ENCODE measurements at places on chromosomes 16 and 17.

DNA sequence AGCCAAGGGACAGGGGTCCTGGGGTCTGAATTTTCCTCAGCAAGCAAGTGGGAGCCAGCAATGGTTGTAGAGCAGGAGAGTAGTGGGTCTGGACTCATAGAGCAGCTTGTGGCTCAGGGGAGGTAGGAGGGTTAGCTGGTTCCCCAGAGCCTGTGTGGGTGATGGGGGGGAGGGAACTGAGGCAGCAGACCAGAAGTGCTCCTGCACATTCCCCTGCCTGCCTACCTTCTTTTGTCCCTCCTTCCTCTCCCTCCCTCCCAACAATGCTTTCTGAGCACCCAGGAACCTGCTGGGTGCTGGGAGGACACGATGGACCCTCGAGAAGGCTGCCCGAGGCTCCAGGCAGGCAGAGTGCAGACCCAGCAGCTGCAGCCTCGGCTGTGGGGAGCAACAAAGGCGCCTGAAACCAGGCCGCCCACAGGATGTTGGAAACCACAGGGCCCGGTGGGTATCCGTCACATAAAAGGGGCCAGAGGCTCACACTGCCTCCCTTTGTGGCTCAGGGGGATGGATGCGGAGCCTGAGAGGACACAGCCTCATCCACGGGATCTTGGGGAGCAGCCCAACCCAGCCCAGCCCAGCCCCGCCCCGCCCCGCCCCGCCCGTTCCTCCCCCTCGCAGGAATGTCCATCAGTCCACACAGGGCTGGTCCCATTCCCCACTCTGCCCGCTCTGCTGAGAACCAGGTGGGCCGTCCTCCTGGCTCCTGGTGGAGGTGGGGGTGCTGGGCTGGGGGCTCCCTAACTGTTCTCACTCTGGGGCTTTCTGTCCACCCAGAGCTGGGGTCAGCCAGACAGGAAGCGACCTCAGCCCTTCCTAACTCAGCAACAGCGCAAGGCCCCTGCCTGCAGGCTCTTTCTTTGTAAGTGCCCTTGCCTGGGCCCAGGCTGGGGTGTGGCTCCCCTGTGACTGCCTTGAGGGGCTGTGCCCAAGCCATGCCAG is 1.7 kb upstream of the NLRC3 start:
- no peak for DNase-seq

- no peak for DNase-seq
These were observed 27.6 kb upstream of the KPNB1 start for GRCh38 chr17:47622180-47622549.

GRCh38 chr17:78133971-78134898 is 3.7 kb downstream of the TMC8 start:
- DNase-seq, result peak; percentile 74

DNA sequence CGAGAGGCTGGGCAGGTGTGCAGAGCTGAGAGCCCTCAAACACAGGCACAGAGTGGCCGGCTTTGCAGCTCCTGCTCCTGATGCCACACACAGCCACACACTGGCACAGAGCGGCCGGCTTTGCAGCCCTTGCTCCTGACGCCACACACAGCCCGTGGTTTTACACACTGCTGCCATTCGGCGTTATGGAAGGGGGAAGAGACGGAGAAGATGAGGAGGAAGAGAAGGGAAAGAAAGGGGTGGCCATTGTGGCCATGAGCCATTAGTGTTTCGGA is 26.8 kb downstream of the WSCD1 start:
- no peak for DNase-seq

DNA sequence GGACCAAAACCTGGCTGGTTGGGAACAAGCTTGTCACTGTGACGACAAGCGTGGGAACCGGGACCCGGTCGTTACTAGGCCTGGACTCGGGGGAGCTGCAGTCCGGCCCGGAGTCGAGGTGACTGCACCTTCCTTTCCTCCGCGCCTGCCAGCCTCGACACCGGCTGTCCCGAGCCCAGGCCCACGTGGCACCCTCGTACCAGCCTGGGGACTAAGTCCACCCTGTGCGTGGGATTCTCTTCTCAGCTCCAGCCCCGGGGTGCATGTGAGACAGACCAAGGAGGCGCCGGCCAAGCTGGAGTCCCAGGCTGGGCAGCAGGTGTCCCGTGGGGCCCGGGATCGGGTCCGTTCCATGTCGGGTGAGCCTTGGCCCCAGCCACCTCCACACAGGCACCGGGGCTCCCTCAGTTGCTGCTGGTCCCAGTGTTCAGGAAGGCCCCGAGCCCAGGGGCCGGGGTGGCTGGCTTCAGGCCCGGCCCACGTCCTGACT is 31.6 kb downstream of the TSC2 start:
- DNase-seq, result no peak

DNA sequence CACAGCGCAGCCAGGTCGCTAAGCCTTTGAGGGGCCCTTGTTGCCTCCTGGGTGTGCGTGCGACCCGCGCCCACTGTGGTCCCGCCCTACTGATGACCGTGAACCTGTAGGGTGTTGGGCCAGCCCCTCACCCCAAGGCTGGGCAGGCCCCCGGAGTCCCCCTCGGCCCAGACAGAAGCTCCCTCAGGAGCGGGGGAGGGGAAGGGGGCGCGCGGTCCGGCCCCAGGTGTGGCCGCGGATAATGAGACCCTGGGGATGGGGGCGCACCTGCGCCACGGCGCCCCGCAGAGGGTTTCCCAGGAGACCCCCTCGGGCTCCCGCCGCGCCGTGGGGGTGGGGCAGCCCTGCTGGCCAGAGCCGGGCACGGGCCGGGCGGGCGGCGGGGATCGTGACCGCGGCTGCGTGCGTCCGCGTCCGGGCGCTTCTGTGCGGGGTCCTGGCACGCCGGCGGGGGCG is 358 bp upstream of the ARHGDIG start:
- DNase-seq, result peak; percentile 29

GRCh38 chr16:64858076-64858475 is 263.8 kb downstream of the CDH11 start:
- no peak for DNase-seq

GRCh38 chr17:44807817-44808155 is 22.3 kb downstream of the GJC1 start:
- no peak for DNase-seq

DNA sequence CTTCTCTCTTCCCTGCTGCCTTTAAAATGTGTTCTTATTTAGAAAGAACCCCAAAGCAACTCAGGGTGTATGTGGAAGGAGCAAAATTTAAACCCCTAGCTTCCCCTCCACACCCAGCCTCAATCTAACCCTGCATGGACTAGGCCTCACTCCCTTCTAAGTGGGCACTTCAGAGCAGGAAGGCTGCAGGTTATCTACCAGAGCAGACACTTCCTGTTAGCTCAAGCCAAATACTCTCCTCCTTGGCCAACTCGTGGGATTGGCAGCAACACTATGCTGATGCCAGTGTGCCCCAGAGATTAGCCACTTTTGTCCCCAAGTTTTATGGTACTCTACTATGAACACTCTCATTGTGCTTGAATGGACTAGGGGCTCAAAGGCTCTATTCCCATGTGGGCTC is 35.6 kb downstream of the CCDC42 start:
- no peak for DNase-seq

DNA sequence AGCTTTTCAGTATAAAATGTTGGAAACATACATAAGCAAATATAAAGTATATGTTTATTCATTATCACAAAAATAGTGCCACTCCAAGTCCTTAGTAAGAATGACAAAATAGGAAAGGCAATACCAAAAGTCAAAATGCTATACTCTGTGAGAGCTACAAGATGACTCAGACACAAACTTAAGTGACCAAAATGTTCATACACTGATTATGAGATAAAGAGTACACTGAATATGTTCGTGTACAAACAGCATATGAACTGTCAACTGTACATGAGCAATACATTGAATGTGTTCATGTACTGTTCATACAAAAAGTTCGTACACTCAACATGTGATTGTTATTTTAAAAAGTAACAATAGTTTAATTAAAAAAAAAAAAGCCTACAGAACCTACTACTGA is 103.3 kb downstream of the CA4 start:
- no peak for DNase-seq

DNA sequence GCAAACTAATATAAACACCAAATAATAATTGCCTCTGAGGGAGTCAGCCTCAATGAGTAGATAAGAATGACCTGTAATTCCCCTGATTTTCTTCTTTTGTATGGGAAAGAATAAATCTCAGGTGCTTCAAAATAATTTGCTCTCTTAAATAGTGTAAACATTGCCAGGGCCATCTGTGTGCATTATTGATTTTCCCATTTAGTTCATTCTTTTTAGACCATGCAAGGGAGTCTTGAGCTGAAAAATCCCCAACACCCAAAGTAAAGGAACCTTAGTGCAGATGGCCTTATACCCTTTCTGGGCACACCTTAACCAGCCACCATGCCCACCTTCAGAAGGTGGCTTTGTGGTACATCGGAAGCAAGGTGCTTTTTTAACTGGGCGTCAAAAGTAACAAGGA is 267.2 kb downstream of the TMEM114 start:
- DNase-seq, result peak; percentile 6

- no peak for DNase-seq
These were observed 8.5 kb downstream of the TXNDC11 start for GRCh38 chr16:11734025-11734652.

- DNase-seq, result no peak
These were observed 9.4 kb downstream of the TIGD7 start for GRCh38 chr16:3295783-3296182.

- no peak for DNase-seq
These were observed 2.9 kb downstream of the SLC39A11 start for GRCh38 chr17:73089322-73090317.

DNA sequence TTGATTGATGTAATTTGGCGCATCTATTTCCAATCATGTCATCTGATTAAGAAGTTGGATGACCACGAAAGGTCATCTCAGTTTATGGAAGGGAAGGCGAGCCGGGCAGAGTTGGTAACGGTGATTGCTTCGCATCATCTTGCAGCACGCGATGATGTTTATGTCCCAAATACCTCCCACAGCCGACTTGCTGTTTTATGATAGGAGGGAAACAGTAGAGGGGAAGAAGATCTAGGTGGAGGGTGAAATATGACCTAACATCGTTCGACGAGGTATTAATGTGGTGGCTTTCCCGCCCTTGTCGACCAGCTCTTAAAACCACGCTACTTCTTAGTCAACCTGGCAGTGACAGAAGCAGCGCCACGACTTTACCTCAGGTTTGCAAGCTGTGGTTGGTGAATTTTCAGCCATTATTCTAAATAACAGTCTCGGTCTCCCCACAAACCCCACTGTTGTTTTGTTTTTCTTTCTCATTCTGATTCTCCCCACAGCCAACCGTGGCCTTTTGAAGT is 805 bp upstream of the TANC2 start:
- DNase-seq, result no peak

DNA sequence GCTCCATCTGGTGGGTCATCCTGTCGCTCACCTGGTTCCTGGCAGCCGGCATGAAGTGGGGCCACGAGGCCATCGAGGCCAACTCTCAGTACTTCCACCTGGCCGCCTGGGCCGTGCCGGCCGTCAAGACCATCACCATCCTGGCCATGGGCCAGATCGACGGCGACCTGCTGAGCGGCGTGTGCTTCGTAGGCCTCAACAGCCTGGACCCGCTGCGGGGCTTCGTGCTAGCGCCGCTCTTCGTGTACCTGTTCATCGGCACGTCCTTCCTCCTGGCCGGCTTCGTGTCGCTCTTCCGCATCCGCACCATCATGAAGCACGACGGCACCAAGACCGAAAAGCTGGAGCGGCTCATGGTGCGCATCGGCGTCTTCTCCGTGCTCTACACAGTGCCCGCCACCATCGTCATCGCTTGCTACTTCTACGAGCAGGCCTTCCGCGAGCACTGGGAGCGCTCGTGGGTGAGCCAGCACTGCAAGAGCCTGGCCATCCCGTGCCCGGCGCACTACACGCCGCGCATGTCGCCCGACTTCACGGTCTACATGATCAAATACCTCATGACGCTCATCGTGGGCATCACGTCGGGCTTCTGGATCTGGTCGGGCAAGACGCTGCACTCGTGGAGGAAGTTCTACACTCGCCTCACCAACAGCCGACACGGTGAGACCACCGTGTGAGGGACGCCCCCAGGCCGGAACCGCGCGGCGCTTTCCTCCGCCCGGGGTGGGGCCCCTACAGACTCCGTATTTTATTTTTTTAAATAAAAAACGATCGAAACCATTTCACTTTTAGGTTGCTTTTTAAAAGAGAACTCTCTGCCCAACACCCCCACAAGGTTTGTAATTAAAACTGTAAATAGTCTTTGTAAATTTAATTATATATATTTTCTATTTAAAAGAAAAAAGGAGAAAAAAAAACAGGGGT is 1.7 kb downstream of the FZD2 start:
- DNase-seq, result no peak

- peak; percentile 16 for DNase-seq
These were observed 856 bp upstream of the SCPEP1 start for GRCh38 chr17:56976941-56977608.

DNA sequence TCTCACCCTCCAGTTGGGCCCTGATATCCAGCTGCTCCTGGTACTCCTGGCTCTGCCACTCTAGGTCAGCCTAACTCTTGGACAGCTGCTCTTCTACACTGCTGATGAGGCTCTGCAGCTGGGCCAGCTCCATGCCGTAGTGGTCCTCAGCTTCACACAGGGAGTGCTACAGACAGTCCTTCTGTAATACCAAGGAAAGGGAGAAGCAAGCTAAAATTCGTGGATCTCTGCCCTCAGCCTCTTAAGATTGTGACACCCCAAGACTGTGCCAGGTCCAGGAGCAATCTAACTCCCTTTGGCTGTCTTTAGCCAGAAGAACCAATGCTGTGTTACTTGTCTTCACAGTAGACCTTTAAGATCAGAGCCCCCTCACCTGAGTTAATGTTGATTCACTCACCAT is 7.7 kb upstream of the KRT38 start:
- no peak for DNase-seq

DNA sequence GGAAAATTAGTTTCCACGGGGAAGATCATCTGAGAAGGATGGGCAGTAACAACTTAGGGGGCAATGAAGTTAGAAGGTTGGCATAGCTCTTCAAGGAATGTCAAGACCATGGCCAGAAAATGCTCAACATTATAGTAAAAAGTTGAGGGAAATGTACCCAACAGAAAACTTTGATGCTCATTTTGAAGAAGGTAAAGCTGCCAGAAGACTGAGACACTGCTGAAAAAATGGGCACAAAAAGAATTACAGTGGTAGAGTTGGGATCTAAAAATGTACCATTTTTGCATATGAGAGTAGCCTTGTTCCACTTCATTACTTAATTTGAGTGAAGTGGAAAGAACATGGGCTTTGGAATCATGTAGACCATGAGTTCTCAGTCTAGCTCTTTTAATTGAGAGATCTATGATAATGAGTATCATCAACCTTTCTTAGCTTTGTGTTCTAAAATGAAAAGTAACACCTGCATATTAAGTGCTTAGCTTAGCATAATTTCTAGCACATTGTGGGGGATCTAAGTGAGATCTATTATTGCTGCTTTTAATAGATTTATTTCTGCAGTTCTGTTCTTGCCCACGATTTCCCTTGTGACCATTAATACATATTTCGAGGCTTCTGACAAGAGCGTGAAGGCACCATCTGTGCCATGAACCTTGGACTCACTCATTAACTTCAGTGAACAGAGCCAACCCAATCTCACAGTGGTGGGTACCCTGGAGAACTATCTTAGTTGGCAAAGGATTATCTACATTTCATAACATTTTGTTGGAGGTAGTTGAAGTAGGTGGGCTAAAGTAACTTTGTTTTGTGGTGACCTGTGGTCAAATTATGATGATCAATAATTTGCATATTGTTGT is 3.0 kb downstream of the NACA2 start:
- DNase-seq, result no peak

GRCh38 chr16:28495098-28495793 is 803 bp downstream of the APOBR start:
- DNase-seq, result no peak

All from NCI-H146 (cell line).